ENCODE measurements at places on chromosomes 5 and 9.

- no peak for DNase-seq
Measured at GRCh38 chr9:131658377-131659129, 81.3 kb downstream of the RAPGEF1 start.

- no peak for DNase-seq
Measured at GRCh38 chr9:131056781-131057506, 39.4 kb upstream of the AIF1L start.

DNA sequence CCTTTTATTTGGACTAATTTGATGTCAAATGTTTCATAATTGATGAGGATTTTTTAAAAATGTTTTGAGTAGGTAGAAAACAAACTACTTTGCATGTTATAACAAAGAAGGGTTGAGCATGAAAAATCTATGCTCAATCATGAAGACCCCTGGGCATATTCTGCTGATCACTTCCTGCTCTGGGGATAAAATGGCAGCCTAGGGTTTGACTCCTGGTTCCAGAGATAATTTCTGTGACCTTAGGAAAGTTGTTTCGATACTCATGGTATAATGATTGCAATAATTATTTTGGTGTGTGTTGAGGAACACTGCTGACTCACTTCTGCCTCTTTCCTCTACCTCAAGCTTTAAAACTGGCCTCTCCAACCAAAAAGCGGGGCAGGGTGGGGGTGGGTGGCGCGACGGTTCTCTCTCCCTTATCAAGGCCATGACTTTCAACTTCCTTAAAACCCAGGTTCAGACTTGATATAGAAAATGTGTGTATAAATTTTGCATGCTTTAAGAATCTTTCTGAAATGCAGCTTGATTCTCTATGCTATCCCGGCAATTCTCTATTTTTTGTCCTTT lies 6.0 kb upstream of the PIP5K1B start:
- no peak for DNase-seq

- peak; percentile 36 for DNase-seq
Measured at GRCh38 chr5:72107131-72107900, at the start of gene MAP1B. TSS of gene MAP1B (plus strand) at chr5:72107475. CDS start at chr5:72107532, 57 bp downstream.

- DNase-seq: no peak
Measured at GRCh38 chr5:132501961-132502931, 11.7 kb upstream of the IRF1 start.

All from NCI-H526 treated with DMSO at 0.1 percent for 48 hours (cell line).